ENCODE measurements at places on chromosomes 5 and 9.

DNA sequence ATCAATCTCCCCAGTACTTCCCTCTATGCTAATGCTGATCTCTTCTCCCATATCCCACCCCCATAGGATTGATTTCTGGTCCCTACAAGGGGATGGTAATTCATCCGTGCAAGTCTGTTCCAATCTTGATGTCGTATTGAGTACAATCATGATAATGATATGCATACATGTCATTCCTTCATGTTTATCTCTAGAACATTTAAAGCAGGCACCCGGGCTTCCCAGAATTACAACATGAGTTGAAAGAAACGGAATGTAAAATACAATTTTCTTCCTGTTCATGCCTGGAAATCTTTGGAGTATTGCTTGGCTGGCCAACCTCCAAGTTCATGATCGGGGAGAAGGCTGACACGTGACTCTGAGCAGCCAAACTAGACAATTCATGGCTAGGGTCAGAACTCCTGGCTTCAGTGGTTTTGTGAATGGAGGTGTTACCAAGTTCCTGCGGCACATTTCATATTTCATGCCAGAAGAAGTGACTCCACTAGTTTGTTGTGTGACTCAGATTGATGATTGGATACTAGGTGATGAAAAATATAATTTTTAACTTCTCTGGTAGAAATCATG, 66.6 kb downstream of the C9orf152 start:
- no peak for DNase-seq

DNA sequence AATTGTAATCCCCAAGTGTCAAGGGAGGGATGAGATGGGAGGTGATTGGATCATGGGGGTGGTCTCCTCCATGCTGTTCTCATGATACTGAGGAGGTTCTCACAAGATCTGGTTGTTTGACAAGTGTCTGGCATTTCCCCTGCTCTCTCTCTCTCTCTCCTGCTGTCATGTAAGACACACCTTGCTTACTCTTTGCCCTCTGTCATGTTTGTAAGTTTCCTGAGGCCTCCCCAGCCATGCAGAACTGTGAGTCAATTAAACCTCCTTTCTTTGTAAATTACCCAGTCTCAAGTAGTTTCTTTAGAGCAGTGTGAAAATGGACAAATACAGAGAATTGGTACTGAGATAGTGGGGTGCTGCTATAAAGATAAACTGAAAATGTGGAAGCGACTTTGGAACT, 207.9 kb downstream of the HINT1 start:
- no peak for DNase-seq

- no peak for DNase-seq
These were observed 3.6 kb upstream of the OLFM1 start for GRCh38 chr9:135083831-135084230.

DNA sequence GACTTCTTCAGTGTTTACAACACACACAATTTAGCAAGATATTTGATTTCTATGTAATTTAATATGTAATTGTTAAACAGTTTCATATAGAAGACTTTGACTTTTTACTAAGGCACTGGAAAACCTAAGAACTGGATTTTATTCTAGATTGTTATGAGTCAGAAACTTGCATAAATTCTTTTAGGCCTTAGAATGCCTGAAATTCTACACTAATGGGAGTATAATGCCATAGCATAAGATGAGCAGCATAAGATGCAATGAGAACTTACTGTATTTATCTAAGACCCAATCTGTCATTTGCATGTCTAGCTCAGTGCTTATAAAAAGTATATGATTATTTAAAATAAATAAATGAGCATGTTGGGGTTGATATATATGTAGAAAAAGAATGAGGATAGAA, 285.2 kb downstream of the CDH12 start:
- no peak for DNase-seq

DNA sequence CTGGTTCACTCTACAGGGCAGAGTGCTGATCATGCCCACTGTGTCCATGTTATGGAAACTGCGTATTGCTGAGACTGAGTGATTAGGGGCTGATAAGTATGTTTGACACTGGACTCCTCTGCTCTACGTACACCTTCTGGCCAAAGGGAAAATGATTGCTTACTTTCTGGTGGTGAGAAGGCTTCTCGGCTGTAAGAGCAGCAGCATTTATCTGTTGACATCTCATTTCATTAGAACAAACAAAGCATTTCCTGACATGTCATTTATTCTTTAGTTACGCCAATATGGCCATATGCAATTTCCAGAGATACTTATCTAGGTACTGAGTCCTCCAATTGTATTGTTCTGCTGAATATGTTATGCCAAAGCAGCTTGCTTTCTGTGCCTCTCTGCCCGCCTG, 5.6 kb downstream of the FAXDC2 start:
- DNase-seq = no peak

- DNase-seq = no peak
These were observed 222.7 kb downstream of the ELAVL2 start for GRCh38 chr9:23603311-23603710.

- no peak for DNase-seq
These were observed 99.2 kb downstream of the CRB2 start for GRCh38 chr9:123455187-123455586.

DNA sequence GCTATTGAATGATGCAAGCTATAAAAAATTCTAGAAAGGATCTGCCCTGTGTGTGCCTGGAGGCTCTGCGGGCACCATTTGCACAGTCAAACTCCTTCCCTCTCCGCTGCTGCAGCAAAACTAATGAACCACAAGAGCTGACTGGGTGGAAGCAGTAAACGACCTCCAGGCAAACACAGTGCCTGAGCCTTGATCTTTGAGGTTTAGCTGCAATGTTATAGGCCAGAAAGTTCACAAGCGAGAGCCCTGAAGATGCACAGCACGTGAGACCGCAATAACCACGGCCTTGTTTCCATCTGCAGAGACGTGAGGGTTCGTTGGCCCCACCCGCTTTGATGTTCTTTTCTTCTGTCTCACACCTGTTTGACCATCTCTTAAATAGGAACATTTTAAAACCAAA, 69.2 kb upstream of the S1PR3 start:
- DNase-seq = no peak

DNA sequence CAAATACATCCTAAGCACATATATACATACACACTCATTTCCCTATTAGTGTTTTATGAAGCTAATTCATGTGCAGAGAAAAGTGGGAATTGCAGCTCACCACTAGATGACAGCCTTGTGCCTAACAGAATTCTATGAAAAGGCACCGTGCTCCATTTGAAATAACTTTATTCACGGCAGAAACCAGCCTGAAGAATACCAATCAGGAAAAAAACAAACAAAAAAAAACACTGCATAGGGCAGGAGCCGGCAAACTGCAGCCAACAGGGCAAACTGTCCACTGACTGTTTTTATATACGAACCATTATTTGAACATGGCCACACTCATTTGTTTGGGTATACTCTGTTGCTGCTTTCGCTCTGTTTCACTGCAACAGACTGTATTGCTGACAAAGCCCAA, 33.6 kb downstream of the ERMP1 start:
- DNase-seq = peak; percentile 34

GRCh38 chr9:34623374-34624235, 3.3 kb upstream of the DCTN3 start:
- DNase-seq = no peak

DNA sequence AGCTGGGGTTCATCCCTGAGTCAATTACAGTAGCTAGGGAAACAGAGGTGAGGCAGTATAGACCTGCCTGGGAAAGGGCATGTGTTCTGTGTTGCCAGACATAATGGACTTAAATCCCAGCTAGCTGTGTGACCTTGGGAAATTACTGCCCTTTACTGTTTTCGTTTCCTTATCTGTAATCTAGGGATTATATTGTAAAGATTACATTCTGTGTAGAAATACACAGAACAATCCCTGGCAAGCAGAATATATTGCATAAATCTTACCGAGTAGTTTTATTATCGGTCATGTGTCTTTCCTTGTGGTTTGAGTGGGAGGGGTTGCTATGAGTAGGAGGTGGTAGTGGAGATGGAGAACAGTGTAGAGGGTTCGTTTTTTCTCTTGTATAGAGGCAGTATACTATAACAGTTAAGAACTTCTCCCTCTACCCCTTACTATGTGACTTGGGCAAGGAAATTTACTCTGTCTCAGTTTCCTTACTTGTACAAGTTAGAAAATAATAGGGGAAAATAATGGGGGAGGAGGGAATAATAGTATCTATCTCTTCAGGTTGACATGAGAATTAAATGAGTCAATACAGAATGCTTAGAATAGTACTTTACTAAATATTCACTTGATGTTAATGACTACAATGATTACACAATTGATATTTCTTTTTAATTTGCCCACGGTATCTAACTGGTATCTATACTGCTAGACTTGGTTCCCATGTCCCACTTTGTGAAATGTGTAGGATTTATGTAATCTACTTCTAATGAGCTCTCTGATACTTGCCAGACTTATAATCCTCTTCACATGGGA, 7.1 kb upstream of the DMXL1 start:
- peak; percentile 61 for DNase-seq

- DNase-seq = peak; percentile 73
These were observed 5.1 kb upstream of the SEPTIN8 start for GRCh38 chr5:132782101-132782500.

- DNase-seq = no peak
These were observed 197.7 kb downstream of the NTRK2 start for GRCh38 chr9:84867186-84867585.

DNA sequence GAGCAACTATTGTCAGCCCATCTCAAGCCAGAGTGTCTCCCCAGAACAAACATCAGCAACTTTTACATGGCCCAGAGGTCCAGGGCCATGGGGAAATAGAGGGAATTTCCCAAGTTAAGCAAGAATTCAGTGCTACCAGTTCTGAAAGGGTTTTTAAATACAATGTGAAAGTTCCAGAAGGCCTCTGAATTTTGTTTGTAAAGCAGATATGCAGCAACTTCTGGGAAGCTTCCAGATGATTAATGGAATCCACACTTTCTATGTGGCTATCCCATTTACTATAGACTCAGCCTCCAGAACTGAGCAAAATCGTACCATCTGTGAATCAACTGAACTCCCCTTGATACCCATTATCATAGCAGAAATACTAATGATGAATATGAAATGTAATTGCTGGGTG, 93.8 kb downstream of the FEM1C start:
- no peak for DNase-seq

GRCh38 chr9:78221425-78221824, 14.4 kb upstream of the CEP78 start:
- no peak for DNase-seq

DNA sequence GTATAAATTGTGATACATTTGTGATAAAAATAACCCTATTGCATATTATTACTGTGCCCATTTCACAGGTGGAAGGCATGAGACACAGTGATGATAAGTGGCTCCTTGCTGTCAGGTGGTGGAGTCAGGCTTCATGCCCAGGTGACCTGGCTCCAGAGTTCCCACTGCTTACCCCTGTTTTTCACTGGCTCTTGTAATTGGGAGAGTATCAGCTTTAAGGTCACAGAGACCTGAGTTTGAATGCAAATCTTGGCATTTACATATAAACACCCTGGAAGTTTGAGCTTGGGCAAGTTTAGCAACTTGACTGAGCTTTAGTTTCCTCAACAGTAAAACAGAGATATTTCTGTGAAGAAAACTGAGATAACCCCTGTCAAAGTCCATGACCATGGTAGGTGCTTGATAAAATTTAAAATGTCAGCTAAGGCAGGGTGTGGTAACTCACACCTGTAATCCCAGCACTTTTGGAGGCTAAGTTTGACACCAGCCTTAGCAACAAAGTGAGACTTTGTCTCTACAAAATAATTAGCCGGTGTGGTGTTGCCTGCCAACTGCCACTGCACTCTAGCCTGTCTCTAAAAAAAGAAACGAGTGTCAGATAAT, 29.2 kb downstream of the MAT2B start:
- no peak for DNase-seq

DNA sequence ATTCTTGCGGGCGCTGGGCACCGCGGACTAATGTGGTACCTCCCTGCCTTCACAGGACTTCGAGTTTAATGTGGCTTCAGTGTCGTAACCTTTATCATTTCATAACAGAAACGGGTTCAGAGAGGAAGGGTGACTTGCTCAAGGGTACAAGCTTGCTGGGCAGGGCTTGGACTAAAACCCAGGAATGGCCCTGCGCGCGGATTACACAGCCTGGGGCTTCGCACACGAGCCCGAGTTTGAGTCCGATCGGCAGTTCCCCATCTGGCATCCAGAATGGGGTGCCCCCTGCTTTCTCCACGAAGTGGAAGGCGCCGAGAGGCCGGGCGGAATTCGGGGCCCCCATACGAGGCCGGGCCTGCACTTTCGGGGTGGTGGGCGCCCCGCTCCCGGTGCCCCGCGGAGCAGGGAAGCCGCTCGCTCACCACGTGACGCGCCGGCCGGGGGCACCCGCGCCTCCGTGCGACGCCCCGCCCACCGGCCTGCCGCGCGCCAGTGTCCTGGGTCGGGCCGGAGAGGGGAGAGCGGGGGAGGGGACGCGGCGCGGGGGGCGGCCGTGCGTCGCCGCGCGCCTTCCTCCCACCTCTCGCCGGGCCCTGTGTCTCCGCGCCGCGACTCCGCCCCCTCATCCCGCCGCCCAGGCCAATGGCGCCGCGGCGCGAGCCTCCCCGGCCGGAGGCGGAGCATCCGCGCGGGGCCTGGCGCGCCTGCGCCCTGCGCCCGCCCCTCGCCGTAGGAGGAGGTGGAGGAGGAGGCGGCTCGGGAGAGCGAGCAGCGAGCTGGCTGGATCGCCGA, at the start of gene SET:
Gene SET (plus strand): TSS at position 722 of the 792 bp plus-strand sequence. CDS start 361 bp downstream, outside the sequence.
- peak; percentile 87 for DNase-seq

DNA sequence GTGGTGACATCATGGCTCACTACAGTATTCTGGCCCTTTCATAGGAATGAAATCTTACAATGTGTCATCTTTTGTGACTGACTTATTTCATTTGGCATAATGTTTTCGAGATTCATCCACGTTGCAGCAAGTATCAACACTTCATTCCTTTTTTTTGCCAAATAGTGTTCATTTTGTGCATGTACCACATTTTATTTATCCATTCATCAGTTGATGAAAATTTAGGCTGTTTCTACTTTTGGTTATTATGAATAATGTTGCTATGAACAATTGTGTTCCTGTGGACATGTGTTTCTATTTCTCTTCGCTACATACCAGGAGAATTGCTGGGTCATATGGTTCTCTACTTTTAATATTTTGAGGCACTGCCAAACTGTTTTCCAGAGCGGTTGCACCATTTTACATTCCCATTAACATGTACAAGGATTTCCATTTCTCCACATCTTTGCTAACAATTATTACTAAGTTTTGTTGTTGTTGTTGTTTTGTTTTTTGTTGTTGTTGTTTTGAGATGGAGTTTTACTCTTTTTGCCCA, 43.5 kb downstream of the RMI1 start:
- no peak for DNase-seq

- DNase-seq = peak; percentile 19
These were observed 210.6 kb downstream of the AUH start for GRCh38 chr9:91150998-91151717.

GRCh38 chr5:95809414-95809960, 13.0 kb downstream of the GLRX start:
- no peak for DNase-seq

- DNase-seq = no peak
These were observed 51.2 kb upstream of the ZSWIM6 start for GRCh38 chr5:61280761-61281427.

All from Kasumi-1 (cell line).